ENCODE measurements at places on chromosomes 16 and 17.

GRCh38 chr16:11100239-11100750 is 155.7 kb downstream of the SOCS1 start:
- peak; percentile 65 for DNase-seq

DNA sequence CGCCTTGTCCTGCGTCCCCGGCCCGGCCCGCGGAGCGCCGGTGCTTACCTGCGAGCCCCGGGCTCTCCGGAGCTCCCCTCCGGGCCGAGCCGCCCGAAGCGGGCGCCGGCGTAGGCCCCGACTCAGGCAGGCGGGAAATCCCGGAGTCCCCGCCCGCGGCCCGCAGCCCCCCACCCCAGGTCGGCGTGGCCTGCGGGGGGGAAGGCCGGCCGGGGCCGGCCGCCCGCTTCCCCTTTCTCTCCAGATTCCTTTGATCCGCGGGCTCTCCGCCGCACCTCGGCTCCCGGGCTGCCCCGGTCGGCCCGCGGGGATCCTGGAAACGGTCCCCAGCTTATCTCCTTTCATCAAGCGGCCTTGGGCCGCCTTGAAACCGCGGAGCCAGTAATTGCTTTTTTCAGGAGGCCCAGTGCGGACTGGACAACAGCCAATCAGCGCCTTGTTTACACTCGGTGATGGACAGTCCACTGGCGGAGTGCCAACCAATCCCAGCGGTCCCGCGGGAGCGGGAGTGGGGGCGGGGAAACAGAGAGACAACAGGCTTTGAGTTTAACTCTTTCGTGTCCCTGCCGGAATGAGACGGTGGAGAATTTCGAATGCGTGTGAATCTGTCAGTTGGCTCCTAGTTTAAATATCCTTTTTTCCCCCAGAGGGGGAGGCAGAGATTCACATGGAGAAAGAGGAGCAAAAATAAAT is 1.4 kb upstream of the BAHCC1 start:
- DNase-seq, result peak; percentile 99

DNA sequence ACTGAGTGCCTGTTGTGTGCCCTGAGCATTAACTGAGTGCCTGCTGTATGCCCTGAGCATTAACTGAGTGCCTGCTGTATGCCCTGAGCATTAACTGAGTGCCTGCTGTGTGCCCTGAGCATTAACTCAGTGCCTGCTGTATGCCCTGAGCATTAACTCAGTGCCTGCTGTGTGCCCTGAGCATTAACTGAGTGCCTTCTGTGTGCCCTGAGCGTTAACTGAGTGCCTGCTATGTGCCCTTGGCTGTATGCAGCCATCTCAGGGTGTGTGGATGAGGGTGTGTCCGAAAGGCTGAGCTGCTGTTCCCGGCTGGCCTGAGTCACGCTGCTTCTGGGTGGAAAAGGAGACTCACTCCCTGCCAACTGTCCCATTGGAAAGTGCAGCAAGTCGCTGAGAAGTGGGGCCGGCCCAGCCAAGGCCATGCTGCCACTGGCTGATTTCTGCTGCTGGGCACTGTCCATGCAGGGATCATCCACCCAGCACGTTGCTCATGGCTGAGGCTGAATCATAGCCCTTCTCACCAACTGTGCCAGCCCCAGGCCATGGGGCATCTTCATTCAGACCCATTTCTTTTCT is 113.8 kb downstream of the OR1D5 start:
- DNase-seq, result no peak

- DNase-seq, result no peak
These were observed 77.1 kb upstream of the BRD7 start for GRCh38 chr16:50445621-50446555.

DNA sequence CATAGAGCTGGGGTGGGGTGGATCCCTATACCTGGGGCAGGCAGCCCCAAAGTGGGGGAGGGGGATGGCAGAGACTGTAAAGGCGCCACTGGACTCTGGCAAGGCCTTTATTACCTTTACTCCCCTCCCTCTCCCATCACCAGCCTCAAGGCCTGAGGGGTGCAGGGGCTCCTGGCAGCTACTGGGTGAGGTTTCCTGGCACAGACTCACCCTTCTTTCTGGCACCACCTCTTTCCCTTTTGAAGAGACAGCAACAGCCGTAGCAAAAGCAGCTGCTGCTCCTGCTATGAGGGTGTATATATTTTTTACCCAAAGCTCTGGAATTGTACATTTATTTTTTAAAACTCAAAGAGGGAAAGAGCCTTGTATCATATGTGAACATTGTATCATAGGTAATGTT is 17.6 kb downstream of the RAPGEFL1 start:
- DNase-seq, result no peak

GRCh38 chr17:32631341-32632096 is 144.7 kb downstream of the CDK5R1 start:
- no peak for DNase-seq

GRCh38 chr17:73827627-73828291 is 183.5 kb upstream of the SDK2 start:
- no peak for DNase-seq

- DNase-seq, result peak; percentile 9
These were observed 246.4 kb downstream of the XYLT1 start for GRCh38 chr16:17224350-17224749.

DNA sequence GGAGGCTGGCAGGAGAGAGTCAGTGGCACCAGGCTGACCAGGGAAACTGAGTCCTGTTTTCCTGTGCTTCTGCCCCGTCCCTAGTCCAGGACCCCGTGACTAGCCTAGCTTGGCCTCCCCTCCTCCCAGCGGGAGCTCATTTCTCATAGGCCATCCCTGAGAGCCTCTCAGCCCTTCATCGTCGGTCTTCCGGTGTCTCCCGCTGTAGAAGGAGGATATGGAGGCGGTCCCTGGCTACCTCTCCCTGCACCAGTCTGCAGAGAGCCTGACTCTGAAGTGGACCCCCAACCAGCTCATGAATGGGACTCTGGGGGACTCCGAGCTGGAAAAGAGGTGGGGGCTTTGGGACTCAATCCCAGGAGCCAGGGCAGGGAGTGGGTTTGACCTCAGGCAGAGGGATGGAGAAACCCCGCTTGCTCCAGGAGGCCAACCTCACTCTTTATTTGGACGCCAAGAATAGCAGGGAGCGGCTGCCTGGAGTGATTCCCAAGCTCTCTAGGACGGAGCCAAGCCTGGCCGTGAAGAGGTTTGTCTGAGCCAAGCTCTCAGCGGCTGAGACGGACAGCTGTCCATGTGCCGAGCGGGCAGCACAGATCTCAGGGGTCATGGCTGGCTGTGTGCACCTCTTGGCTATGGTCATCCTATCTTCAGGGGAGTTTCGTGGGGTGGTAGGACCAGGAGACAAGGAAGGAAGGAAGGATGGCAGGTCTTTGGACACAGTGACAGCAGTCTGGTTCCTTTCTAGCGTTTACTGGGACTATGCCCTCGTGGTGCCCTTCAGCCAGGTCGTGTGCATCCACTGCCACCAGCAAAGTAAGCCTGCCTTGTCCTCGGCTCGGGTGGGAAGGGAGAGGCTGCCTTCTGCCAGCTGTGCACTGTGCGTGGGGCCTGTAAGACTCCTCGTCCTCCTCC is 26.8 kb downstream of the SGSM2 start:
- no peak for DNase-seq

DNA sequence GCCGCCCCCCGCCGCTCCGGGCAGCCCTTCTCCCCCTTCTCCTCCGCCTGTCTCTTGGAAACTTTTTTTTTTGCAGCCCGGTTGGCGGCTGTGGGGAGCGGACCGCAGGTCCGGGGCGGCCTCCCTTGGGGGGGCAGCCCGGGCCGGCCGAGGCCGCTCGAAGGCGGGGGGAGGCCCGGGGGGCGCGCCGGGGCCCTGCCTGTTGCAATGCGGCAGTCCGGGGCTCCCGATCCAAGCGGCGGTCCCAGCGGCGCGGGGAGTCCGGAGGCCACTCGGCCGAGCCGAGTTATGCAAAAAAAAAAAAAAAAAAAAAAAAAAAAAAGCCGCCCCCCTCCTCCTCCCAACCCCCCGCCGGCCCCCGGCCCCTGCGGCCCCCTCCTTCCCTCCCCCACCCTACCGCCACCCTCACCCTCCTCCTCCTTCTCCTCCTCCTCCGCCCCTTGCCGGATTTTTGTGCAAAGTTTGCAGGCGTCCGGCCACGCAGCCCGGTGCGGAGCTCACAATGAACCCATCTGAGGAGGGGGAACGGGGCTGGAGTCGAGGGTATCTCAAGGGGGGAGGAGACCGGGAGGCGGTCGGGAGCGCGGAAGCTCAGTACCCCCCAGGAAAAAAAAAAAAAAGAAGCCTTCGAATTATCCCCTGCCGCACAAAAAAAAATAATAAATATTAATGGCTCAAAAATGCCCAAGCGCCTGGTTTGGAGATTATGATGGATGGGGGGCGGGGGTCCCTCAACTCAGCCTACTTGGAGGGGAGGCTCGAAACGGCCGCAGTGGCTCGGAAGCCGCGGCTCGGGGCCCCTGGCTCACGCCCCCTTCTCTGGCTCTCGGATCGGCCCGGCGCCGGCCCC is at the start of gene ZNF423:
ZNF423 (minus strand) TSS at position 291 of the 850 bp plus-strand sequence. CDS start 338 bp downstream, outside the sequence.
- peak; percentile 46 for DNase-seq

GRCh38 chr17:57357830-57358430 is 101.6 kb downstream of the MSI2 start:
- DNase-seq, result no peak

Data from NCI-H2171 (cell line).